Left forelimb (tissue), 1 donor: ENCODE measurements at places on chromosomes 2 and 18.

DNA sequence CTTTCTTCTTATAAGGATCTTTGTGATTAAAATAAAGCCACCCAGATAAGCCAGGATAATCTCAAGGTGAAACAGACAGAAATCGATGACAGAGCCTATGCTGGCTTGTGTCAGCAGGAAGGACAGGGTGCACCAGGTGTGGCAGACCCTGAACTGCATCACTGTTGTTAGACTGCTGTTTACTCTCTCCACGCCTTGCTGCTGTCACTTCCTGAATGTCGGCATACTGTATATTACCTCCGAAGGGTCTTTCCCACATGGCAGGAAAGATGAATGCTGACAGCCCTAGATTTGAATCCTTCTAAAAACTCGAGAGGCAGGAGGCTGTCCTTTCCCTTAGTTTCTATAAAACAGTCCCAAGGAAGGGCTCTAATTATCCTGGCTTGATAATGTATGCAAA lies 18.9 kb upstream of the TMEM163 start:
- DNase-seq, result no peak

GRCh38 chr18:76453932-76454331 lies 41.1 kb downstream of the ZNF516 start:
- DNase-seq, result no peak

DNA sequence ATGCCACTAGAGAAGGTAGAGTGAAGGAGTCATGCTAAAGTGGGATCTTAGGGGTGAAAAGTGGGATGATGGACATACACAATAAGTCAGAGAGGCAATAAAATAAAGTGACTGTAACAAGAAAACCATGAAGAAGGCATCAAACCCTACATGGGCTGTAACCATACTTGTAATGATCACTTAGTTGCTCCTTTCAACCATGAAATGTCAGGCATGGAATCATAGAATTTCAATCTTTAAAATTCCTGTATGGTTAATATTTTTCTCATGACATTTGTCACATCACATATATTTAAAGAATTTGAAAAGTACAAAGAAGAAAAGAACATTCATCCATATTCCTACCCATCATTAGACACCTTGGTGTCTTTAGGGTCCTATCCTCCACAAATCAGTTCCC lies 20.9 kb upstream of the SETBP1 start:
- DNase-seq, result no peak

DNA sequence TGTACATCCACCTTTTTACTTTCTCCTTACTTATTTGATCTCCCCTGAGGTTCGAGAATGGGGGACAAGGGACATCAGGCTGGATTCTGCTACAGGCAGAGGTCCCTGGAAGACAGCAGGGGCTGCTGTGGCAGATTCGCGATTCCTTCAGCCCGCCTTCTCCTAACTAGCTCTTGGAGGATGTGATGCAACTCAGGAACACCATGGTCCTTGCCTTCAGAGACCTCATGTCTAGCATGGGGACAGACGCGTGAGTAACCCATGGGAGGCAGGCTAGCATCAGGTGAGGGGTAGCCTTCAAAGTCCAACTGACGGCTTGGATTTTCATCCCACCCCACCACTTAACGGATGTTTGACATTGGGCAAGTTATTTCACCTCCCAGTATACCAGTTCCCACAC lies 869 bp upstream of the TCF23 start:
- no peak for DNase-seq

DNA sequence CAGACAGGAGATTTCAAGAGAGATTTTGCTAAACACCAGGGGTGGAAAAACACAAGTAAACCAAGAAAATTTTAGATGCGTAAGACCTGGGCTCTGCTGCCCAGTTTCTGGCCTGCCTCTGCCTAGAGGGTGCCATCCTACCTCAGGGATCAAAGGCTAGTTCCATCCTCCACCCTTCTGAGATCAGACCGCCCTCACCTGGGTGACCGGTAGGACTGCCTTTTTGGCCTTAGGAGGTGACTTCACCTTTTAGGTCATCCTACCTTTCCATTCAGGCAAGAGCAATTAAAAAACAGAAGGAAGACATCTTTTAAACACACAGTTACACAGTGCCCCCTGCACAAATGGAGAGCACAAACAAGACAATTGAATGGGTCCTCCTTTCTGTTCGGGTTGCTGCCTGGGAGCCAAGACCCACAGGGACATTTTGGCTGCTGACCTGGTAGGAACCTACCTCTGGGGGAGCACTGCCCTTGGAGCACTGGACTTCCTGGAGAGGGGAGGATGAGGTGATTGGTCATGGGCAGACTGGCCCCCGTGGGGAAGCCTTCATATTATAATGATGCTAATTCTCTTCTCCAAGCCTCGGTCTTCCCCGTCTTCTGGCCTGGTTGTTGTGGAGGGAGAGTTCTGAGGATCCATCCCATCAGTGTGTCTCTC lies 3.1 kb downstream of the PSD4 start:
- DNase-seq, result no peak

DNA sequence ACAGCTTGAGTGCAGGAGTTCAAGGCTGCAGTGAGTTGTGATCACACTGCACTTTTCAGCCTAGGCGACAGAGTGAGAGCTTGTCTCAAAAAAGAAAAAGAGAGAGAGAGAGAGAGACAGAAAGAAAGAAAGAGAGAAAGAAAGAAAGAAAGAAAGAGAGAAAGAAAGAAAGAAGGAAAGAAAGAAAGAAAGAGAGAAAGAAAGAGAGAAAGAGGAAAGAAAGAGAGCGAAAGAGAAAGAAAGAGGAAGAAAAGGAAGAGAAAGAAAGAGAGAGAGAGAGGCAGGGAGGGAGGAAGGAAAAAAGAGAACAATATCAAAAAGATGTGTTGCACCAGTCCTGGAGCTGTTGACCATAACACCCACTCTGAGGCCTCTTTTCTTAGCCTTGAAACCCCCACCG lies 89.8 kb upstream of the MBOAT2 start:
- DNase-seq, result no peak

- no peak for DNase-seq
Observed at GRCh38 chr18:48594471-48595094, 55.8 kb downstream of the CTIF start.

GRCh38 chr2:160294339-160294803 lies 94.3 kb upstream of the ITGB6 start:
- DNase-seq, result no peak

- DNase-seq, result no peak
Observed at GRCh38 chr2:221791844-221792243, 219.7 kb upstream of the EPHA4 start.

GRCh38 chr2:150466741-150467620 lies 20.5 kb downstream of the RND3 start:
- DNase-seq, result no peak

GRCh38 chr18:36050479-36050878 lies 16.9 kb downstream of the RPRD1A start:
- no peak for DNase-seq

DNA sequence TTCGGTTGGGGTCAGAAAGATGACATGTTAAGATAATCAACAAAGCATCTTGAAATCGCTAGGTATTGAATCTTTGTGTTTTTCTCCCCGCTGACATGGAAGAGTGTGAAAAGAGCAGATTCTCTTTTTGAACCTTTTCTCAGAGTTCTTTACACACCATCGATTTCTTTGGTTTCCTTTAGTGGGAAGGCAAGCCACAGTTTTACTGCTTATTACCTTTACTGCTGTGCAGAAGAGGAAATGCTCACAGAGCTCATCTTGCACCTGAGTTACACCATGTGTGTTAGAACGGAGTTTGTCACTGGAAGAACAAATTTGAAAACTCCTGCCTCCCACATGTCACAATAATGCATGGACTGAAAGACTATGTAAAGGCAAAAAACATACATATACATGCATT lies 45.3 kb upstream of the PDK1 start:
- no peak for DNase-seq

DNA sequence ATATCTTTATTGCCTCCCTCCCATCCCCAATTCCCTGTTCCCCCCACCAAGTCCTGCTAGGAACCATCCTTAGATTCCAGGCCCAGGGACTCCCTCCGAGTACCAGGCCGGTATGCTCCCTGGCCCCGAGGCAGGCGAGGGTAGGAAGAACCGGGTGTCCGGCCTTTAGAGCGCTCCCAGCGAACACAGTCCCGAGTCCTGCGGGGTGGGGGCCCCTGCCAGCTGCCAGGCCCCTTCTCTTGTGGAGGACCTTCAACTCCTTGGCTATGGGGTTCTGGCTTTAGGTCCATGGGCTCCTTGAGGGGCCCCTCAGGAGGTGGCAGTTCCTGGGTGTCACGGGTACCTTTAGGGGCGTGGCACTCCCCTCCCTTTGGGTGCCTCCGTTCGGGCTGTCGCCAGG lies 4.4 kb downstream of the BCS1L start:
- no peak for DNase-seq

GRCh38 chr2:11446733-11447248 lies 19.2 kb downstream of the E2F6 start:
- DNase-seq, result peak; percentile 70

DNA sequence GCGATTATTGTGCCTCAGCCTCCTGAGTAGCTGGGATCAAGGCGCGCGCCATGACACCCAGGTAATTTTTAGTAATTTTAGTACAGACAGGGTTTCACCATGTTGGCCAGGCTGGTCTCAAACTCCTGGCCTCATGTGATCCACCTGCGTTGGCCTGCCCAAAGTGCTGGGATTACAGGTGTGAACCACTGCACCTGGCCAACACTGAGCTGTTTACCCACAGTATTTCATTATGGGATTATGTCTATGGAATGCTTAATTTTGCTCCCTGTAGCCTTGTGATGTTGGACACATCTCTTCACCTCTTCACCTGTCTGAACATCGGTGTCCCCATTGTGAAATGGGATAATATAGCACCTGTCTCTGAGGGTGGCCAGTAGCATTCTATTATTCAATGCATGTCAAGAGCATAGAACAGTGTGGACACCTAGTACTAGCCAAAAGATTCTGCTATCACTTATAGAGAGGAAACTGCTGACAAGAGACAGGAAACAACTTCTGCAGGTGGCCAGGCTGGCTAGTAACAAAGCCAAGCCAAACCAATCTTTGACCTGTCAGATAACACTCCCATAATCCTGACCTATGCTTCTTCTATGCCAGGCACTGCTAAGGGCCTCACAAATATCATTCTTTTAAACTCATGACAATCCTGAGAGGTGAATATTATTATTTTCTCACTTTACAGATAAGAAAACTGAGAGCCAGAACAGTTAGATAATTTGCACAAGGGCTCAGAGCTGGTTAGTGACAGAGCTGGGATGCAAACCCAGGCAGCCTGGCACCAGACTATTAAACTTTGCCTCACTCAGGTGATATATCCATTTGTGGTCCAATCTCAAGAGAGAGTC lies 29.4 kb upstream of the REEP1 start:
- DNase-seq, result no peak

GRCh38 chr18:14914771-14915170 lies 166.8 kb downstream of the ANKRD30B start:
- DNase-seq, result no peak

DNA sequence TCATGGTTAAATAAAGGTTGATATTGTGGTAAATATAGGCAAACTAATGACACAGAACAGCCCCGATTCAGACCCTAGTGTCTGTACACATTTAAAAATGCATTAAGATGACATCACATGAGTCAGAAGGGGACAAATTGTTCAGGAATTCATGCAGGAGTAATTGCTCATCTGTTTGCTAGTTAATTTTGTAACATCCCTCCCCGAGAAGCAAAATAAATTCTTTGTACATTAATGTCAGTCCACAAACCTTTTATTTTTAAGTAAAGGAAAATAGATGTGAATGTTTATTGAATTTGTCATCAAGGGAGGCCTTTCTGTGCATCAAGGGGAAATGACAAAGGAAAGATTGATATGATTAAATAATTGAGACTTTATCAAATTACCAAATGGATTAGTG lies 69.9 kb downstream of the SH3BP4 start:
- no peak for DNase-seq

- no peak for DNase-seq
Observed at GRCh38 chr2:187365315-187365714, 82.7 kb downstream of the CALCRL start.

- DNase-seq, result no peak
Observed at GRCh38 chr2:177909962-177910361, 162.6 kb downstream of the PDE11A start.

GRCh38 chr2:236718207-236718992 lies 148.8 kb downstream of the ACKR3 start:
- DNase-seq, result no peak

- DNase-seq, result no peak
Observed at GRCh38 chr2:224086226-224086914, 47.3 kb upstream of the SERPINE2 start.

- DNase-seq, result no peak
Observed at GRCh38 chr2:172114579-172114978, 11.9 kb upstream of the DLX2 start.
